ENCODE measurements at places on chromosomes 4 and X.

DNA sequence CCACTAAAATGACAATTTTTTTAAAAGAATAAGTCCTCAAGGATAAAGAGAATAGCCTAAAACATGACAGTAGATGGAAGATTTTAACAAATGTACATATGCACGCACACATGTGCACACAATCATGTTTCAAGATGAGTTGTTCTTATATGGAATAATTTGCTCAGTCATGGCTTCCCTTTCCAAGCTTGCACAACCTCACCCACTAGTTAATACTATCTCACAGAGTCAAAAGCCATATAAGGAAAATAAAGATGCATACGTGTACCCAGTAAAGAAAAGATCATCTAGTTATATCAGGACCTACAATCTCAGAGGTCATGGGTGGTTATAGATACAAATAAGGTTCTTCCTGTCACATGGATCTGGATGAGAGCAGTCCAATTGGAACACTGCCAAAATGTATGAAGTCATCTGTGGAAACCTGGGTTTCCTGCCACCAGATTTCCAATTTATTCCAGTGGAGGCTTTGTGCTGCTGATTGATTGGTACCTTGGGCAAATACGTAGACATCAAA, 56.1 kb downstream of the FAM13A start:
- peak; percentile 47 for DNase-seq

GRCh38 chrX:63920875-63921274, 135.9 kb upstream of the ARHGEF9 start:
- no peak for DNase-seq

- DNase-seq, result no peak
These were observed 53.5 kb upstream of the IL21 start for GRCh38 chr4:122674371-122674770.

DNA sequence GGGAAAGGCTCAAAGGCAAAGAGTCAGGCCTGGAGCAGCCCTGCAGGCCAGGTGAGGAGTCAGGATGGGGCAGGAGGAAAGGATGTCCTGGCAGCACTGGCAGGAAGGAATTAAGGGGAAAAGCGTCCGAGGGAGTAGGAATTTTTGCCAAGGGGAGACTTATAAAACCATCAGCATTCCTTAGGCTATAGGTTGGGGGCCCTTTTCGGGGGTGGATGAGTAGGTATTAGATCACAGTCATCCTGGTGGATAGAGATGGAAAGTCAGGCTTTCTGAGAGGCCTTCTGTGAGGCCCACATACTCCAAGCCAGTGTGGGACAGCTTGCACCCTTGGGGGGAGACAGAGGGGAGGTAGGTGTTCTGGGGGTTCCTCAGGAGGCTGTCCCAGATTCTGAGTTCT, 12.3 kb downstream of the STARD8 start:
- no peak for DNase-seq

DNA sequence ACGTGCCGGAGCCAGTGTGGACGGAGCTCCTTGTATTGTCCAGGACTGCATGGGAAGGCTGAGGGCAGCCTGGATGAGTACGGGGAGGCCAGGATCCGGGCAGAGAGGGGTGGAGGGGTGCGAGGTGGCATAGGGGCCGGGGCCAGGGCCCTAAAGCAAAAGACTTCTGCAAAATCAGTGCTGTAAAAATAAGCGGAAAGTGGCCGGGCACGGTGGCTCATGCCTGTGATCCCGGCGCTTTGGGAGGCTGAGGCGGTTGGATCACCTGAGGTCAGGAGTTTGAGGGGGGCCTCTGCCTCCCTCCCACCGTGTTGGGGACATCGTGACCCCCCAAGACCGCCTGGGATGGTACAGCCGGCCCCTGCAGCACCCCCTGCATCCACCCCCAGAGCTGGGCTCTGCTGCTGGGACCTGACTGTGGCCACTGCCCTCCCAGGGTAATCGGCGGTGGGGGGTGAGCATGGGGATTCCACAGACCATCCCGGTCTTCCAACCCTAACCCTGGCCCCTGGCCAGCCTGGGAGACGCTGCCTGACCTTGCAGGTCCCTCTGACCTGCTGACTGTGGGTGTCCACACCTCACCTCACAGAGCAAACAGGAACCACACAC, 23.4 kb upstream of the PLCXD1 start:
- no peak for DNase-seq

- DNase-seq, result no peak
These were observed 16.4 kb downstream of the SMIM10L2A start for GRCh38 chrX:135437867-135438733.

DNA sequence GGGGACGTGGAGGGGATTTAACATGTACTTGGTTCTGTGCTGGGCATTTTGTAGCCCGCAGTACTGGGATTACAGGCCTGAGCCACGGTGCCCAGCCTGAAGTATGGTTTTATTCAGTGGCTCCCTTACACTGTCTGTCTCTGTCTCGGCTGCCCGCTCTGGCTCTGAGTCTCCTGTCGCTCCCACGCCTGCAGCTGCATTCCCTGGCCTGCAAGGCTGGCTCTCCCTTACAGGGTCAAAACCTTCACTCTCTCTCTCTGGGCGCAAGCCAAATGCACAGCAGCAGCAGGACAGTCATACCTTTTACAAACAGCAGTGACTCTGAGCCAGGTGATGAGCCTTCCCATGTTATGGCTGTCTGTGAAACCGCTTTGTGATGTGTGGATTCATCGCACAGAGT, 72.1 kb downstream of the HTRA3 start:
- DNase-seq, result no peak

GRCh38 chrX:110435196-110435595, 76.5 kb downstream of the RTL9 start:
- DNase-seq, result no peak

GRCh38 chr4:48173056-48173991, 39.3 kb upstream of the TXK start:
- peak; percentile 91 for DNase-seq

DNA sequence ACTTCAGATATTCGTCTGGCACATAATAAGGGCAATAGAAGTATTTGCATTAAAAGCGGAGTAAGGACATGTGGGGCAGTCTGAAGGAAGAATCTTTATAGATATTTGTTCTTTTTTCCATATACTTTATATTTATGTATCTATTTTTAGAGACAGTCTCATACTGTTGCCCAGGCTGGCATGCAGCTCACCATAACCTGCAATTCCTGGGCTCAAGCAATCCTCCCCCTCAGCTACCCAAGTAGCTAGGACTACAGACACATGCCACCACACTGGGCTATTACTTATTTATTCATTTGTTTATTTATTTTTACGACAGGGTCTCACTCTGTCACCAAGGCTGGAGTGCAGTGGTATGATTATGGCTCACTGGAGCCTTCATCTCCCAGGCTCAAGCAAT, 16.7 kb upstream of the MRPL1 start:
- DNase-seq, result no peak

GRCh38 chr4:54229631-54230483, 764 bp downstream of the PDGFRA start:
- no peak for DNase-seq

DNA sequence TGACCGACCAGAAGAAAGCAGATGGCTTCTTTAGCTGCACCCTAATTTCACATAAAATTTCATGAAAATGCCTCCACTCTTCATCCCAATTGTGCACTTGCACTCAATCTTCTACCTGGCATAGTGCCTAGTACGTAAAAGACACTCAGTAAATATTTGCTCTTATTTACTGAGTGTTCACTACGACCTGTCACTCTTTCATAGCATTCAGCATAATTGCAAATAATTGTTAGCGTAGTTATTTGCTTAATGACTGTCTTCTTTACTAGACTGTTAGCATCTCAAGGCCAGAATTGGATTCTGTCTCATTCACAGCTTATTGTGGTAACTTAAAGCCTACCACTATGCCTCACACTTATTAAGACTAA, 130.2 kb downstream of the ENOX2 start:
- DNase-seq, result no peak

DNA sequence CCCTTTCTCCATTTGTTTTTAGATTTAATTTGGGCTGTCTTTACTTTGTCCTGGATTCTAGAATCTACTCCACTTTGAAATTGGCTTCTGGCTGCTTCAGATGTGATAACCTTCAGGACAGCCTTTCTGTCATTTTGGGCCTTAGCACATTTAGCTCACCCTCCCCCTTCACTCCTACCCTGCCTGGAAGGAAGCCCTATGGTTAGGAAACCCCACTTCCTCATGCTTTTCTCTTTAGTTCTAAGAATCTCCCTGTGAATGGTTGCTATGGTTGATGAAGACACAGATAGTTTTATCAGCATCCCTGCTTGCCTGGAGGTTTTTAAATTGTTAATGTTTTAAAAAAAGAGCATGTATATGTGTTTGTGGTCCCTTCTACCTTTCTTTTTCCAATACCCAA, 100.7 kb upstream of the PTPN13 start:
- peak; percentile 80 for DNase-seq

GRCh38 chr4:15690020-15690809, 8.6 kb downstream of the FAM200B start:
- DNase-seq, result peak; percentile 65

- peak; percentile 28 for DNase-seq
These were observed 147.8 kb upstream of the BCOR start for GRCh38 chrX:40245488-40246071.

- DNase-seq, result no peak
These were observed 183.0 kb downstream of the PALLD start for GRCh38 chr4:168679819-168680218.

GRCh38 chr4:94540476-94540875, 88.7 kb downstream of the PDLIM5 start:
- DNase-seq, result no peak
